ENCODE measurements at places on chromosomes 11 and 22.

DNA sequence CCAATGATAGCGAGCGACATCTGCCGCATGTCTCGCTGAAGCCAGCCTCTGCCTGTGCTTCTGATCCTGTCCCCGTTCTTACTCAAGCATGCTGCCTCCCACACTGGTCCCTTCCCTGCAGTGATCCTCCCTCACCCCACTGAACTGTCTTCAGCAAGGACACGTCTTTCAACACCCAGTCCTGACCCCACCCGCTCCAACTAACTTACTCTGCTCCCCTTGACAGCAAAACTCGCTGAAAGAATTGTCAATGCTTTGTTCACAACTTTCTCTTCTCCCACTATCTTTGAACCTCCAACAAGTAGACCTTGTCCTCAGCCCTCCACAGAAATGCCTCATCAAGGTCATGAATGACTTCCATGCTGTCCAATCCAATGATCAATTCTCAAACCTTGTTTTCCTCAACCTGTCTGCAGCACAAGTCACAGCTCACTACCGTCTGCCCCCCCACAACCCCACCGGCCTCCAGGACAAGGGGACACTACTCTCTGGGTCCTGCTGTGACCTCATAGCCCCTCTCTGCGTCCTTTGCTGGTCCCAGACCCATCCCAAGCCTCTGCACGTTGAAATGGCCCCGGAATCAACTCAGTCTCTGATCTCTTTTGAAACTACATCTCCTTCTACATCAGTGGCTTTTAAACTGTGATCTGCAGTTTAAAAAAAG, 108.0 kb downstream of the MICAL3 start:
- DNase-seq = no peak

- no peak for DNase-seq
Measured at GRCh38 chr11:11396301-11397035, 43.4 kb upstream of the CSNK2A3 start.

DNA sequence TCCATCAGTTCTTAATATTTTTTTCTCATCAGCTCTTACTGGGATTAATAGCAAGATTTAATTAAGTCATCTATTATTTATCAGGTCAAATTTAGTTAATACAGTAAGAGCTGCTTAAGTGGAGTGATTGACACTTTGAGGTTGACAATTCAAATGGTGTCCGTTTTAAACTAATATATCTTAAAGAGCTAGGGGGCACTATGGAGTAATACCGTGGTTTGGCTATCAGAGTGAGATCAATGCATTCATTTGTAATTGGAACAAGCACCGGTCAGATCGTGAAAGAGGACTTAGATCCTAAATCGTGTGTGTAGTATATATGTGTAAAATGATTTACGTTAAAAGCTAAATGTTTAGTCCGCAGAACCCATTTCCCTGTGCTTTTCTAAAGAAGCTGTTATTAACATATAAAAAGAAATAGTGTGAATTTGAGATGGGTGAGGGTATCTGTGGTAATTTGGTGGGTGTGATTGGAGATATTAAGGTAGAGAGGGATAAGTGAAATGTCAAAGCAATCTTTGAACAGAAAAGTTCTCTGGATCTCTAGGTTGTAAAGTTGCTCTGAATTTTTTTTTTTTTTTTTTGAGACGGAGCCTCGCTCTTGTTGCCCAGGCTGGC, 2.3 kb downstream of the SIK2 start:
- DNase-seq = peak; percentile 41

DNA sequence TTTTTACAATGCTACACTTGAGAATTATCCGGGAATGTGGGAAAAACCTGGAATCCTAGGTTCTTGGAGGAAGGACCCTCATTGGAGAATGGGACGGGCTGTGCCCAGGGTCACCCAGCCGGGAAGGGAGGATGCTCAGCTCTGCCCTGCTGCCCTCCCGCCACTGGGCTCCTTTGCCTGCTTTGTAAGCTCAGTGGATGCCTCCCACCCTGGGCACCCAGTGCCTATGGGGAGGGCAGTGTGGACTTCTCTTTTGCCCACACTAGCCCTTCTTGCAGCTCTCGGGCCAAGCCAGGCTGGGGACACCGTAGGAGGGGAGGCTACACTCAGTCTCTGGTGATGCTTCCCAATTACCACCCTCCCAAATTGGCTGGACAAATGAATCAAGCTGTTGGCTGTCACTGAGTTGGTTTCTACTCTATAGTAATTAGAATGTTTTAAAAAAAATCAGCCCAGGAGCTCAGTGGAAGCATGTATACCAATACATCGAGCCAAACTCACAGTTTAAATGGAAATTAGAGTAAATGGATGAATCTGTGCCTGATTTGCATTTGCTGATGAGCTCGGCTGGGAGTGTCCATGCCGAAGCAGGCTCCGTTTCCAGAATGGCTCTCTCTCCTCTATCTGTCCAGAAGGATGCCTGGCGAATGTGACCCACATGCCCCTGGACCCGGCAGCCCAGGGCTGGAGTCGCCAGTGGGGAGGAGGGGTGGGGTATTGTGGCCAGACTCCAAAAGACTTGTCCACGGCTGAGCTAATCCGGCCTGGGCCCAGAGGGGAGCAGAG, 317.0 kb downstream of the CTTN start:
- DNase-seq = no peak

- no peak for DNase-seq
Measured at GRCh38 chr11:97832451-97832850, 1188.3 kb upstream of the CNTN5 start.

DNA sequence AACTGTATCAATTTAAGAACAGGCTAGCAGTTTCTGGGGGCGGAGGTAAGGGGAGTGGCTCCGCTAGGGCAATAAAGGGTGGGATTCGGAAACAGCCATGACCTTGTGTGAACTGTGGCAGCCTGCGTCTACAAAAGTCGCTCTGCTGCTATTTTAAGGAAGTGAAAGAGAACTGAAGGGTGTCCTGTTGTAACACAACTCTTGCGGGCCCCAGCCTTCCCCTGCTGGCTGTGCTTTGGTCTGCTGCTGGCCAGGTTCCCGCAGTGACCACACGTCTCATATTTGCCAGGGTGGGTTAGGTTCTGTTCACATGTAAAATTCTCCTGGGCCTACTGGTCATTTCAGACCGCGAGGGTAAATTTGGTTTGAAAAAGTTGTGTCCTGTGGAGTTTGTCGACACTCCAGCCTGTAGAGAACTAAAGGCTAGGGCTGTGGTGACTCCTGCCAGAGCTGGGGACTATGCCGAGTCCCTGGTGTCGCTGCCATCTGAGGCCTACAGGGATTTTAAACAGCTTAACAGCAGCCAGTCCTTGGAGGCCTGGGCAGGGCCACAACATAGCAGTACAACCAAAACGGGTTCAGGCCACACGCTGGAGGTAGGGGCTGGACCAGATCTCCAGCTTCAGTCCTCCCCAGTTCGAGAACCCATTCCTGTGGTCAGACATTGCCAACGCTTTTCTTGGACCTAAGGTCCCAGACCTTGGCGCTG, 1.1 kb upstream of the PPFIBP2 start:
- no peak for DNase-seq

- DNase-seq = peak; percentile 60
Measured at GRCh38 chr11:121829159-121829643, 286.8 kb downstream of the BLID start.

DNA sequence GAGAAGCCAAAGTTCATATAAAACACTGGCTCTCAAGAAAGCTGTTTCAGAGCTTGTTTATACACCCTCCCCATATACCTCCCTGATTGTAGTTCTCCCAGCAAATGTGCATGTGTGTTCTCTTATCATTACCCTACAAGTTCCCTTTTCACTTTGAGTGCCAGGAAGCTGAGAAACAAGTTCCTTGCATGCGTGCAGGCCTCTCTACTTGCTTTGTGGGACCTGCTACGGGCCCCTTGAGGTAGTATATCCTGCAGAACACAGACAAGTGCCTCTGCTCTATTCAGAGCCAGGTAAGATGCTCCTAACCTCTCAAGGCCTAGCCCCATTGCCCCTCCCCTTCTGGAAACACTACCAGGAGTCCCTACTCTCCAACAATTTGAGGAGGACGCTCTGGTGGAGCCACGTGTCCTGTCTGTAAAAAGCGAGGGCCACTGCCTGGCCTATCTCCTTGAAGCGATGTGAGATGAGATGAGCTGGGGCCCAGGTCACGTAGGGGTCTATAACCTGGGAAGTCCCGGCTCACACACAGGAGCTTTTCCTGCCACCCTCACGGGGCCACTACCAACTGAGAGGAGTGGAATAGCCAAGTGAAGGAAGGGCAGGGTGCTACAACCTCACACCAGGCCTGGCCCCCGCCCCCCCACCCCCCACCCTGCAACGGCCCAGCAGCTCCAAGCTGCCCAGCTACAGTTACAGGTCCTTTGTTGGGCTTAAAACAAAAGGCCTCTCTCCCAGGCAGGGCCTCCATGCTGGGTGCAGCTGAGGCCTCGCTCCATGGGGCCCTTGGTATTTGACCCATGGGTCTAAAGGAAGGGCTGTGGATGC, 2.6 kb upstream of the ATP5MGL start:
- no peak for DNase-seq

GRCh38 chr11:41256041-41256440, 203.4 kb downstream of the LRRC4C start:
- DNase-seq = no peak

GRCh38 chr22:41300661-41301060, 664 bp upstream of the ZC3H7B start:
- no peak for DNase-seq

DNA sequence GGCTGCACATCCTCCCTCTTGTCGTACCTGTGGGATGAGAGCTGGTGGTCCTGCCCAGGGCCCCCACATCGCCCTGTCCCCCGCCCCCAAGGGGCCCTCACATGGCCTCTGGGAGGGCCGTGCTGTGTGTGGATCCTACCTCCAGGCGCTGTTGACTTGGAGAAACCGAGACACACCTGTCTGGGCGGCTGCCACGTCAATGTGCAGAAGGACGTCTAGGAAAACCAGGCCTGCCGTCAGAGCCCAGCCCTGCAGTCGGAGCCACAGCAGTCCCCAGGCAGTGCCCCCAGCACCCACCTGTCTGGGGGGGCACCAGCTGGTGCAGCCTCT, 14.2 kb downstream of the ALG12 start:
- DNase-seq = no peak

- no peak for DNase-seq
Measured at GRCh38 chr11:115159207-115159606, 345.0 kb downstream of the CADM1 start.

GRCh38 chr11:134503100-134503499, 91.1 kb upstream of the B3GAT1 start:
- no peak for DNase-seq

GRCh38 chr11:57239348-57239747, 2.3 kb upstream of the APLNR start:
- DNase-seq = no peak

DNA sequence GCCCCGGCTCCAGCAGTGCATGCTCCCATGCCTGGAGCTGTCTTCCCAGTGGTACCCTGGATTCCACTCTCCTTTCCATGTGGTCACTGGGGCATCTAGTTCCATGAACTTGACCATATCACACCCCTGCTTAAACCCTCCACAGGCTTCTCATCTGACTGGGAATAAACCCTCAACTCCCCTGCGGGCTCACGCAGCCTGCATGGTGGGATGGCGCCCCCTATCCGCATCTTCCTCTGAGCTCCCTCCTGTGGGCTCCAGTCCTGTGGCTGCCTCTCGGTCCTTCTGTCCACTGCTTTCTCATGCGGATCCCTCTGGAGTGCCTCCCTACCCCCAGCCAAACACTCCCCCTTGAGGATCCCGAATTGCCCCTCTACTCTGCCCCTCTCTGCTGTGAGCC, 41.4 kb upstream of the TTLL12 start:
- DNase-seq = no peak

- no peak for DNase-seq
Measured at GRCh38 chr11:76455331-76455730, 10.5 kb downstream of the EMSY start.

DNA sequence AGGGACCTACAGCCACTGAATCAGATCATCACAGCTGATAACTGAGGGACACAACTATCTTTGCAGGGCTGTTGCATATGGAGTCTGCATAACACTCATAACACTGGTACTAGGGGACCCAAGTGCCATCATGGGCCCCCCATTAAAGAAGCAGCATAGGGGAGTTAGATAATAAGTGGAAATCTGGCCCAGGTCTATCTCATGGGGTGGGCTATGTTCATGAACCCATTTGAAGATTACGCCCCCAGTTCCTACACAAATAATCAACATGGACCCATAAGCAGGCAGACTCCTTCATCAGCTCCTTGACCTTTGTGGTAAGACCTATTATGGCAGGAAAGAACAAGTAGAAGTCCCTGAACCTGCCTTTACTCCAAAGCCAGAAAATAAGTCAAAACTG, 48.8 kb downstream of the ASCL2 start:
- DNase-seq = no peak

GRCh38 chr11:44308256-44308922, 1.6 kb downstream of the ALX4 start:
- no peak for DNase-seq

DNA sequence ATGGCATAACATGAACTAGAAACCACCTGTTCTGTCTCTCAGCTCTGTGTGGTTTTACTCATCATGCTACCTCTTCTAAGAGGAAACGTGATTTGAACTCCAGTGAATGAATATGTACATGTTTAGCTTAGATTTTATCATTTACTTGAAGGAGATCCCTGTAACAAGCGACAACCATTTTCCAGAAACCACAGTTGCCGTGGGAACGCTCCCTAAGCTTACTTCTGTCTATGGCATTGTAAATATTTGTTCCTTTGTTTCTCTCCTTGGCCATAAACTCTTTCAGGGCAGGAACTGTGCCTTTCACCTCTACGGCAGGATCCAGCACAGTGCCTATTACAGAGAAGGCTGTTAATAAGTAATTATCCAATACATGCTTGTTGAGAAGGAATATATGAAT, 17.1 kb upstream of the TPH1 start:
- no peak for DNase-seq

DNA sequence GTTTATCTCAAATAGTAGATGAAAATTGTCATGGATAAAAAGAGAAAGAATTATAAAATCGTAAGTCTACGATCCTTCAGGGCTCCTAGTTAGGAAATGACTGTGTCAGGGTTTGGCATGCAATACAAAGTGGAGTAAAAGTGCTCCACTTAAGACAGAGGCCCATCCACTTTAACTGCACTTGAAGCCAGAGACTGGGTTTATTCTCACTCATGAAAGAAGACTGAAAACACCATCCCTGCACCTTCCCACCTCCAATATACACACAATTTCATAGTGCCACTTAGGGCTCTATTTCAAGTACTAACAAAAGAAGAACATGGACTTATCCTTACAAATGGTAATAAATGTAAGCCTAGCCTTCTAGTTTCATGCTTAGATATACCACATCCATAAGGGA, 70.7 kb downstream of the ANO5 start:
- DNase-seq = no peak

DNA sequence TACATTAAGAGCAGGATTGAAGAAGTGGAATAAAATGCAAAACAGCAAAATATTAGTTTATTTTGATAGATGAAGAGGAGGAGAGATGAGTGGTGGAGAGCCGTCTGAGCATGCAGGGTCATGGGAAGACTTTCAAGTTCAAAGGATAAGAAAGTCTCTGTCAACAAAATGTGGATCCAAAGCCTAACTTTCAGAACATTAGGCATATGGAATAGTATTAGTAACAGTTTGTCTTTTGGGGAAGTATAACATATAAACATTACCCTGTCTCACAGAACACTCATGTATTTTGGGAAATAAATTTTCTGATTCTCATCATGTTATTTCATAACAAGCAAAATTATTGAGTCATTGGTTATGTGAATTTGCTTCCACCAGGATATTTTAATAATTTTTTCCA, 104.3 kb upstream of the CEP126 start:
- no peak for DNase-seq

GRCh38 chr11:69195824-69196782, 40.4 kb downstream of the SMIM38 start:
- no peak for DNase-seq
